Stimulated activated memory B cell treated with anti-CD40 and anti-IgM and Interleukin-4, amounts not matched to agents 10 μg/mL and 1 μg/mL and 100 μg/mL, for 72 hours (primary cell): ENCODE measurements at places on chromosomes 1 and 21.

GRCh38 chr1:208233978-208234377 lies 10.2 kb downstream of the PLXNA2 start:
- no peak for ATAC-seq

GRCh38 chr1:75812065-75812464 lies 15.4 kb downstream of the MSH4 start:
- ATAC-seq = no peak

DNA sequence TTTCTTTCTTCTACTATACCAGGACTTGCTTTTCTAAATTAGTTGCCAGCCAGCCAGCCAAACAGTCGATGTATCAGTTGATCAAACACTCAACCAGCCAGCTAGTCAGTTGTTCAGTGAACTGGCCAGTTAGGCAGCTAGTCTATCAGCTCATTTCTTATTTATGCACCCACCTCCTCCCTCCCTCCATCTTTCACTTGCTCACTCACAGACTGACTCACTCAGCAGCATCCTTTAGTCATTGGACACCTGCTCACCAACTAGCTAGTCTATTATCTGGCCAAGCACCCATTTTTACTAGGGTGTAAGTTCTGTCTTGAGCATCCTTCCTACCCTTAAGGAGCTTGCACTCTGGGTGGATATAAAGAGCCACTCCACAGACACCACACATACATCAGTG lies 5.9 kb upstream of the SPRR4 start:
- ATAC-seq = no peak

- no peak for ATAC-seq
Measured at GRCh38 chr1:205576805-205577761, 54.7 kb downstream of the ELK4 start.

DNA sequence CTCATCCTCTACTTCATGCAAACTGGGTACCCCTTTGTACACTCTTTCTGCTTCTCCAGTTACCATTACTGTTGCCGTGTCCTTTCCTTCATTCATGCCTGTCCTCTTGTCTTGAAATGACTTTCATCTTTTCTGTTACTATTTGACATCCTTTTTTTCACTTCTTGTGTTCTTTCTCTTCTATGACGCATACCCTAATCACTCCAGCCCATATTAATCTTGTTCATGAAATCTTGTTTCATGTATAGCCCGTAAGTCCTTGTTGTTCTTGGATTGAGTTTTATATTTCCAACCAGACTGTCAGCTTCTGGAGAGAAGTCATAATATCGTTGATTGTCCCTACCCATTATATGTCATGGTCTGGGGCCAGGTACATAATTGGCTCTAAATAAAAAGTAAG lies 126.1 kb downstream of the NOS1AP start:
- no peak for ATAC-seq

DNA sequence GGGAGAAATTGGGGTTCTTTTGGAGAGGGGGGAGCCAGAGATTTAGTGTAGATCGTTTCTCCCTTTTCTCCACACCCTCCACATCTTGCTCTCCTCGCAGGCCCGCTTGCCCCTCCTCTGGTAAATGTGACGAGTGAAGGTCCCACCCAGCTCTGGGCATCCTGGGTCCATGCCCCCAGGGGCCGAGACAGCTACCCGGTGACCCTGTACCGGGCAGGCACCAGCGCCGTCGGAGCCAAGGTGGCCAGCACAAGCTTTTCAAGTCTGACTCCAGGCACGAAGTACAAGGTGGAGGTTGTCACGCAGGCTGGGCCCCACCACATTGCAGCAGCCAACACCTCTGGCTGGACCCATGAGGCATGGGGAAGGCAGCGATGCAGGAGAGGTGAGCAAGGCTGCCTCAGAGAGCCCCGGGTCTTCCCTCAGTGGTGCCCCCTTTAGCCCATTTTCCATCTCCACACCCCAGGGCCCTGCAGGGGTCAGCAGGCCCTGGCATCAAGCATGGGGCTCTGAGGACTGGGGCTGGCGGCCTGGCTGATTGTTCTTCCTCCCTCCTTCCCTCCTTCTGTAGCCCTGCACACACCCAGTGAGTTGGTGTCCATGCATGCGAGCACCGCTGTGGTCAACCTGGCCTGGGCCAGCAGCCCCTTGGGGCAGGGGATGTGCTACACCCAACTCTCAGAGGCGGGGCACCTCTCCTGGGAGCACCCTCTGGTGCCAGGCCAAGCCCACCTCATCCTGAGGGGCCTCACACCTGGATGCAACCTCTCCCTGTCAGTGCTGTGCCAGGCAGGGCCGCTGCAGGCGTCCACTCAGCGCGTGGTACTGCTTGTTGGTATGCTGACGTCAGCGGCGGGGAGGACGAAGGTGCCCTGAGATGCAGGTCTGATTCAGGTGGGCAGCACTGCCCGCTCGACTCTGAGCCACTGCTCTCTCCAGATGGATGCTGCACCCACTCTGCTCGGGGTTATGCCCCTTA lies 16.4 kb upstream of the LGR6 start:
- no peak for ATAC-seq
